ENCODE measurements at places on chromosomes 12 and 14.

DNA sequence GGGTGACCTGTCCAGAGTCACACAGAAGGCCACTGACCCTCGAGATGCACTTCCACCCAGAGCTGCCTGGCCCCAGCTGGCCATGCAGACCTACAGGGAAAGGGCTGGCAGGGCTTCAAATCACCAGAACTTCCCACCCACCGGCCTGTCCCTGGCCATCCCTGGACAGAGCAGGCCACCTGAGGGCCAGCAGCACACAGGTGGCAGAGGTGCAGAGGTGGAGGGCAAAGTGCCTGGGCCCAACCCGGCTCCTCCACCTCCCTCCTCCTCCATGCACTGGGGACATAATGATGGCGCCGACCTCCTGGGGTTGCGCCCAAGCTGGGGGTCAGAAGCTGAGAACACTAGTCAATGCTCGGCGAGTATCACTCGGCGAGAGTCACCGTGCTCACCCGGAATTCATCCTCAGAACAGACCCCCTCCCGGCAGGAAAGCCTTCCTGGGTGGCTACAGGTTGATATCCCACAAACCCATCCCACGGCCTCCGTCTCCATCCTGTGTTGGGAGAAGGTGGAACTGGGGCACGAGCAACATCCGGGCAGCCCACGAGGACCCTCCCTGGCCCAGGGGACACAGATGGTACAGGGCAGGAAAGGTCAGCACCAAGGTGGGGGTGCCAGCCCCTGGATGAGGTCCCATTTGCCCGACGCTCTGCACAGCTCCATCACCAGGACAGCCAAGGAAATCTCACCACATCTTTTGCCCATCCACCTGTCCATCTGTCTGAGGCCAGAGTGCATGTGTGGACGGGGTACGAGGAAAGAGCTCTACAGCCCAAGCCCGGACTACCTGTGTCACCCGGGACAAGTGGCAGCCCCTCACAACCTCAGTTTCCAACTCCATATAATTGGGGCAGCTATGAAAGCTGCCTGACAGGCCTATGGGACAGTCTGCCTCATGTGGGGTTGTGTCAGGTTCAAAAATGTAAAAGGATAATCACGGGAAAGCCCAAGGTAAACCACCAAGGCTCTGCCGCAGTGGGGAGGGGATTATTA, 10.8 kb downstream of the BEGAIN start:
- no peak for DNase-seq

- DNase-seq: no peak
Observed at GRCh38 chr12:4269279-4269991, 4.1 kb upstream of the CCND2 start.

GRCh38 chr14:22753586-22753985, 12.9 kb upstream of the OXA1L start:
- no peak for DNase-seq

DNA sequence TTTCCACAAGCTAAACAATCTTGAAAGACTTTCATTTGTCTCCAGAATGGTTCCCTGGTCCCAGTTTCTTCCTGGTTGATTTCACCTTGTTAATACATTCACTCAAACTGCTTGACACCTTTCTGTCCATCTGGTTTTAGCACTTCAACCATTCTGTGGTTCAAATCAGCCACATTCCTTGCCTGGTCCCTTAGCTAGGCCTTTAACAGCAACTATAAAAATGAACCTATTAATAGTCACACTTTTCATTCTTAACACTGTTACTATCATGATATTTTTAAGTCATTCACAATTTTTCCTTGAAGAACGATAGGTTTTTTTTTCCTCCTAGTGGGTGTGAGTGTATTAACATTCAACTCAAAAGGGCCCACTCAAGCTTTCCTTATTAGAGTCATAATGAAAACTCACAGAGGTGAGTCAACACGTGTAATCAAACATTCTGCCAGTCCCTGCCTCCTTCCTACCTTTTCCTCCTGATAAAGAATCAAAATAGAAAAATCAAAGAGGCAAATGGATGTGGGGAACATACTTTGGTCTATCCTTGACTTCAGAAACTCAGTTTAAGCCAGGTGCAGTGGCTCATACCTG, 34.4 kb upstream of the CCNT1 start:
- no peak for DNase-seq

DNA sequence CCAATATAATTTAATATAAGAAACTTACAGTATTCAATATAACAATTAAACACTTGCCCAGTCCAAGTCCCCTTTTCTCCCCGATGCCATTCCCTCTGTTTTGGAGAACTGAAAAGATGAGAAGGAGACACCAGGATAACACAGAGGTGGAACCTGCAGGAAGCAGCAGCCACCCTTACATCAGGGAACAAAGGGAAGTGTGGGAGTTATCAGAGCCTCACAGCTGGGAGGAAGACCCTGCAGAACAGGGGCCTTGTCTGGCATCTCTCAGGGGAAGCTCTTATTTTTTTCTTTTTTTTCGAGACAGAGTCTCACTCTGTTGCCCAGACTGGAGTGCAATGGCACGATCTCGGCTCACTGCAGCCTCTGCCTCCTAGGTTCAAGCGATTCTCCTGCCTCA, 52.6 kb downstream of the CALM1 start:
- DNase-seq: no peak

DNA sequence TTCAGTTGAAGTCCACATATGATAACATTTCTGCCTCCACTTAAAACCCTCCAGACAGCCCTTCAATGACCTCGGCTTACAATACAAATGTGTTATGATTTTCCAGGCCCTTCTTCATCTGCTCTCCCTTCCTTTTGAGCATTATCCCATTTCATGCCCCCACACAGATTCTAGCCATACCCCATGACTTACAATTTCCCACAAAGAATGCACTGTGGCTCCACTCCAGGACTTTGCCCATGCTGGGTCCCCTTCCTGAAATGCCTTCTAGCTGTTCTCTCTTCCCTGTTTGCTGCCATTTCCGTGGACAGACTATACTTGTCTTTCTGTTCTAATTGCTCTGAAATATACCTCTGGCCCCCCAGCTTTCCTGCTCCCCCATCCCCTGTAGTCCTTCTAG, 963.2 kb downstream of the DIO2 start:
- DNase-seq: no peak

DNA sequence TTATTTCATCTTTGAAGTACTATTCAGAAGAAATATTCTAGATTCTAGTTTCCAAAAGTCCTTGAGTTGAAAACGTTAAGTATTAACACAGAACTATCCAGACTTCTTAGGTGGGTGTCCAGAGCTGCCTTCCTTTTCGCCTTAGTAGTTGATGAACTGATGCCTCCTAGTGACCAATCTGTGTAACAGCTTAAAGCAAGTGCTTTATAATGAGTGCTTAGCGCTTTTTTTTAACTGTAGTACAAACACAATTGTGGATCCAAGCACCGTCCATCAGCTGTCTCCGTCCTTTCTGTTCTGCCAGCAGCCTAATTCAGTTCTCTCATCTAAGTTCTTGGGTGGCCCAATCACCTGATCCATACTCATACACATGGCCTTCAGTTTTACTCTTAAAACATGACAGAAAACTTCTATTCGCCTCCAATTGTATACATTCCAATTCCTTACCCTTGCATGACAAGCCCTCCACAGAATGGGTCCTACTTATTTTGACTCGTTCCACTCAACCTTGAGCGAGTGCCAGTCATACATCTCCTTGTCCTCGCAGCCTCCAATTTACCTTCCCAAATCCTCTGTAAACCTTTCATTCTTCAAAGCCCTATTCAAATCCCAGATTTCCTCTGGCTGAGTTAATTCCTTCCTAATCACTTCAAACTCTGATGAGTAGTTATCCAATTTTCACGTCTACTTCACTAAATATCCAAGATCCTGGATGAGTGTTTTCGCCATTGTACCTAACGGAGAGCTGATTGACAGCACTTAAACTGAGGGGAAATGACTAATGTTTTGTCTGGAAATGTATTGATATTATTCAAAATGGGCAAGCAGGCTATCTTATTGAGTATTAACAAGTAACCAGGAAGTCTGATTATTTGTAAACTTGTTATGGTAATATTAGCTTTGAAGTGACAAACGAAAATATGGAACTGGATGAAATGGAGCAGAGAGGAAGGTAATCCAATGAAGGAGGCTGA, 5.8 kb upstream of the PHLDA1 start:
- peak; percentile 76 for DNase-seq

GRCh38 chr14:100526057-100526456, 61.2 kb downstream of the BEGAIN start:
- DNase-seq: no peak

- DNase-seq: no peak
Observed at GRCh38 chr14:89000007-89000942, 175.8 kb downstream of the TTC8 start.

GRCh38 chr12:8584004-8584403, 28.7 kb downstream of the AICDA start:
- DNase-seq: no peak

GRCh38 chr12:57998251-57998650, 56.9 kb downstream of the ATP23 start:
- DNase-seq: no peak

DNA sequence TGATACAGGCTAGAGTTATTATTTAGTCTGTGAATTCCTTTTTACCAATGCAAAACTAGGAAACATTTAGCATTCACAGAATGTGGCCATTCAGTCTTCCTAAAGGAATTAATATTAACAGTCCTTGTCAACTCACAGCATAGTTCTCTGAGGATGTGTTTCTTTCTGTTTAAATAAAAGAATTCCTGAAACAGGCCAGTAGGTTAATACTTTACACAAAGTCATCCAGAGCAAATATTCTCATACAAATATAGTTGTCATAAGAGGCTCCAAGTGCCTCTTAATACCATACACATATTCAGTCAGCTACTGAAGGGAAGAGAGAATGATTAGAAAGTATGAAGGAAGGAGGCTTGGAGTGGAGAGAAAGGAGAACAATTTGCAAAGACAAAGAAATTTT, 120.1 kb downstream of the LMNTD1 start:
- DNase-seq: no peak

- DNase-seq: no peak
Observed at GRCh38 chr12:24905431-24905830, 43.5 kb downstream of the BCAT1 start.

GRCh38 chr12:75047885-75048525, 161.6 kb downstream of the KCNC2 start:
- DNase-seq: no peak

- peak; percentile 70 for DNase-seq
Observed at GRCh38 chr14:67599698-67600561, at the start of gene PIGH. Gene PIGH, minus strand, starts transcription at chr14:67600268. Its CDS starts 65 bp downstream, at chr14:67600203.

DNA sequence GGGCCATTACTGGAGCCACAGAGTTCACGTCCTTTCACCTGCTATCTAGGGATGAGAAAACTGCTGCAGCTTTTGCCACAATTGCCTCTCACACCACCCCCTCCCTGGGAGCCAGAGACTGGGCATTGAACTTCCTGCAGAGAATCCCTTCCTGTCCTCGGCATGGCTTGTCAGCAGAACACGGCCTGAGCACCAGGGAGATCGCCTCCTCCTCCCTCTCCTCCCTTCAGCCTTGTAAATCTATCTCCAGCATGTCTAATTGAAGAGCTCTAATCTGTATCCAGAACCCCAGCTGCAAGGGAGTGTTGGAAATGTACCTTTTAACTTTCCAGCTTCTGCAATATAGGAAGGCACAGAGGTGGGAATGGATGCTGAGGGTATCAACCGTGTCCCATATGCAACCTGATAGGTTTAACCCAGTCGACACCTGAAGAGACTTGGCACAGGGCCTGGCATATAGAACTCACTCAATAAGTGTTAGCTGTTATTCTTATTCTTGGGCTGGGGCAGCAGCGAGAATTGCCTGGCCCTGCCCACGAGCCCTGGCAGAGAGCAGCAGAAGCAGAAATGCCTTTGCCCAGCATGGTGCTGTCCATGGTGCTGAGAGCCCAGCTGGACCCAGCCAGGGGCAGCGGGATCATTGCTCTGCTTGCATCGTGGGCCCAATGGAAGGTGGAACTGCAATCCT, 26.8 kb downstream of the TMEM63C start:
- no peak for DNase-seq

DNA sequence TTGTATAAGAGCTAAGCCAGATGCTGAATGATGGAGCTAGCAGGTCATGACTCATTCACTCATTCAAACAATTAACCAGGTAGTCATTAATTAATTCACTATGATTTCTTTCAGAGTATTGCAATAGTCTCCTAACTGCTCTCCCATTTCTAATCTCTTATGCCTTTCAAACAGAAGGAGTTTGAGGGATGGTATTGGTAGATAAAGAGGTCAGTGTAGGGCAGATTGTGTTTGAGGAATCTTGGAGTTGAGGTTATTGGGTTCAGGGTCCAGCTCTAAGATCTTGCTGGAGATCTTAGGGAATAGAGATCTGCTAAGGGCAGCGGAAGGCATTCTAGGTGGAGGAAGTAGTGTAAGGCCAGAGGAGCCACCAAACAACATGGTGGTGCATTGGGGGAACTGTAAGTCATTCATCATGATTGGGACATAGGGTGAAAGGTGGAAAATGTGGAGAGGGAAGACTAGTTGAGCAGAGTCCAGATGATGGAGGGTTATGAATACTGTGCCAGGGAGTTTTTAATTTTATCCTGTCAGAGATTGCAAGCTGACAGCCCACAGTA, 11.7 kb downstream of the DGKA start:
- no peak for DNase-seq

- DNase-seq: no peak
Observed at GRCh38 chr14:74459289-74459946, 33.4 kb upstream of the SYNDIG1L start.

DNA sequence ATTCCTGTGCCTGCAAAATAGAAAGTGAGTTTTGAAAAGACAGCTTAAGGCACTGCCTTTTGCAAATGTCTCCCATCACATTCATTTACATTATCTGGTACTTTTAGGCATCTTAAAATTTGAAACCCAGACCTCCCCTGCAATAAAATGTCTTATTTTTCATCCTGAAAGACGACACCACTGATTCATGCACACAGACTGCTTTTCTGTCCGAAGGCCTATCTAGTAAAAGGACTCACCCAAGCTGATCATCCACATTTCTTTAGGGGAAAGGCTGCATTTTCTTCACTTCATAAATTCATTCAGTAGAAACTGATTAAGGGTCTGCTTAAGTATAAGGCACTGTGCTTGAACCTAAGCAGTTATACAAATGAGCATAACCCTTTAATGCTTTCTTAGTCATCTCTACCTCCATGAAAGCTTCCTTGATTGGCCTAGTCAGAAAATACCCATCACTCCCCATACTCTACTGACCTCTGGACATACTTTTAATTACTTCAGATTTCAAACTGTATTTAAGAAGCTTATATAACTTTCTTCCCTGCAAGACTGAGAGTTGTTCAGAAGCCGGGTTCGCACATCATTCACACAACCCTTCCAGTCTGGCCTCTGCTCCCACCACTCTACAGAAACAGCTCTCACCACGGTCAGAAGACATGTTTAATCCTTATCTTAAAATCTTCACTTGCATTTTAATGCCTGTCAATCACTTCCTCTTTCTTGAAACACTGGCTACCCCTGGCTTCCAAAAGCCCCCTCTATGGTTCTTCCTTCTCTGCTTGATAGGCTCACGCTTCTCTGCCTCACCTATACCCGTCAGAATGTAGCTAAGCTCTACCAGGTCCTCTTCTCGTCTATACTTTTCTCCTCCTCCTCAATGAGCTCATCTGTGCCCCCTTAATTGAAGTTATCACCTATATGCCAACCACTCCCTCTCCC, 288.6 kb downstream of the MED13L start:
- no peak for DNase-seq
